Diencephalon (tissue), 1 donor: ENCODE measurements at places on chromosomes 13 and 19. TPM values are rescaled to one million over a fixed set of nuclear protein-coding genes. Genes with fewer than 3 reads are reported as not detected.

The REXO1 gene
- total RNA-seq = 9.2 TPM

The KLHL1 gene
- 34.1 TPM for total RNA-seq

The CCL25 gene
- total RNA-seq = not detected

The ZNF649 gene
- total RNA-seq = 39.0 TPM

The PRR22 gene
- total RNA-seq = 0.69 TPM

The PLIN5 gene
- total RNA-seq = 4.6 TPM

The CGB2 gene
- total RNA-seq = not detected

The ACOD1 gene
- total RNA-seq = not detected

The KCNN1 gene
- 16.8 TPM for total RNA-seq

The NXNL1 gene
- not detected for total RNA-seq

The EHD2 gene
- total RNA-seq = 1.8 TPM

The B3GLCT gene
- 46.4 TPM for total RNA-seq

The ZNF737 gene
- total RNA-seq = 78.9 TPM

The ZNF234 gene
- total RNA-seq = 19.6 TPM

The POSTN gene
- total RNA-seq = 4.8 TPM

The ZNF780B gene
- 40.6 TPM for total RNA-seq

The SLAIN1 gene
- 280 TPM for total RNA-seq

The ARHGAP45 gene
- 2.5 TPM for total RNA-seq

The HDGFL2 gene
- total RNA-seq = 39.4 TPM

The MIPEP gene
- 17.8 TPM for total RNA-seq

The IRGC gene
- total RNA-seq = not detected

The ZNF610 gene
- 21.7 TPM for total RNA-seq

The NLRP4 gene
- under 0.01 TPM for total RNA-seq

The KCTD15 gene
- 48.0 TPM for total RNA-seq

The NEK5 gene
- 4.8 TPM for total RNA-seq

The CLEC17A gene
- total RNA-seq = 0.46 TPM

The CEACAM16 gene
- total RNA-seq = not detected

The PTPRH gene
- 0.69 TPM for total RNA-seq

The CYP2F1 gene
- total RNA-seq = not detected

The GDF15 gene
- 0.46 TPM for total RNA-seq

The ZNF556 gene
- 0.46 TPM for total RNA-seq

The LILRA2 gene
- total RNA-seq = 0.46 TPM

The ZSCAN4 gene
- not detected for total RNA-seq

The PIN1 gene
- total RNA-seq = 106 TPM

The MBNL2 gene
- 31.4 TPM for total RNA-seq

The SLITRK1 gene
- 31.8 TPM for total RNA-seq

The ABCA7 gene
- total RNA-seq = 11.8 TPM

The FNDC3A gene
- 125 TPM for total RNA-seq

The ZNF112 gene
- total RNA-seq = 21.2 TPM

The HIPK4 gene
- total RNA-seq = not detected

The DLEU7 gene
- total RNA-seq = 15.0 TPM

The ZNF416 gene
- 14.1 TPM for total RNA-seq

The OR10H1 gene
- not detected for total RNA-seq

The GAPDHS gene
- total RNA-seq = not detected

The PNMA8A gene
- total RNA-seq = 108 TPM

The POP4 gene
- 52.4 TPM for total RNA-seq

The TPTE2 gene
- 0.46 TPM for total RNA-seq

The ZNF844 gene
- total RNA-seq = 12.9 TPM

The S1PR5 gene
- total RNA-seq = not detected

The HPN gene
- 0.23 TPM for total RNA-seq

The KLK4 gene
- not detected for total RNA-seq

The KLK14 gene
- not detected for total RNA-seq
